Breast epithelium (tissue), 4 donors: ENCODE measurements at places on chromosomes 4 and X. TPM values are rescaled to one million over a fixed set of nuclear protein-coding genes. Genes with fewer than 3 reads are reported as not detected.
A peak's percentile ranks its signal among the peaks of the same experiment; 100 is the strongest.

DNA sequence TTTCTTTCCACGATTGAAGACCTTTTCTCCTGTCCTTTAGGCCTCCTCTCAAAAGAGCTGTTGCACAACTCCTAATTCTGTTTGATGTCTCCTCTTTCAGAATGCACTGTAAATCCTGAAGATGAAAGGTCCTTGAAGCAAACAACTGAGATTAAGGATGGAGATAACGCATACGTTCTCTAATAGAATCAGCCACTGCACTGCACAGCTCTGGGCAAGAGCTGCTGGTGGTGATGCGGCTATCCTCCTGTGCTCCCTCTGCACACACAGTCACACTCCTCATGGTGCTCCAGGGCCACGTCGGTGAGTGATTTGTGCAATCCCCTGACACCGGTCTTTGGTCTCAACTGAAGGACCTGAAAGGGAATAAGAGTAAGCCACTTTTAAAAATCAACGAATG is 208.7 kb downstream of the PDGFC start:
- H3K27me3 ChIP-seq: no peaks in the 10 kb centered on the region
- no peak overlapping the region for H3K4me3 ChIP-seq
- no peak overlapping the region for H3K27ac ChIP-seq
- no peaks in the 10 kb centered on the region for H3K4me1 ChIP-seq
- no peak for DNase-seq
- no peaks in the 10 kb centered on the region for H3K36me3 ChIP-seq

GRCh38 chrX:57172544-57172943 is 35.3 kb upstream of the SPIN2A start:
- H3K4me3 ChIP-seq: no peak overlapping the region
- H3K36me3 ChIP-seq: no peaks in the 10 kb centered on the region
- DNase-seq: no peak
- peaks cover 9% of the 10 kb centered on the region for H3K27me3 ChIP-seq

- no peaks in the 10 kb centered on the region for H3K4me1 ChIP-seq
- no peak for DNase-seq
- no peaks in the 10 kb centered on the region for H3K27me3 ChIP-seq
- no peak overlapping the region for H3K27ac ChIP-seq
These were observed 452.2 kb upstream of the FTHL17 start for GRCh38 chrX:31523884-31524536.

Gene GPC4
- 7.7 TPM for total RNA-seq

DNA sequence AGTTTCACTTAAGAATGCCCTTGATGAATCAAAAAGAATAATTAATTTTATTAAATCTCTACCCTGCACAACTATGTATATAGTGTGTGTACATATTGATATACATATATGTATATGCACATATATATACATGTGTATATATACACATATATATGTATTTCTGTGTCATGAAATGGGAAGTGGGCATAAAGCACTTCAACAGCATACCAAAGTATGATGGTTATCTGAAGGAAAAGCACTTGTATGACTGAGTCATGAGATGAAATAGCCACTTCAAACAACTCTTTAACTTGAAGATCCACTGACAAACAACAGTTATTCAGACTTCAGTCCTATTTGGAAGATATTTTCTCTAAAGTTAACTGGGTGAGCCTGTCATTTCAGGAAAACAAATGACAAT is 16.3 kb downstream of the RNF128 start:
- no peaks in the 10 kb centered on the region for H3K27me3 ChIP-seq
- H3K4me1 ChIP-seq: no peaks in the 10 kb centered on the region
- no peaks in the 10 kb centered on the region for H3K36me3 ChIP-seq
- no peak overlapping the region for H3K27ac ChIP-seq
- no peak overlapping the region for H3K4me3 ChIP-seq

DNA sequence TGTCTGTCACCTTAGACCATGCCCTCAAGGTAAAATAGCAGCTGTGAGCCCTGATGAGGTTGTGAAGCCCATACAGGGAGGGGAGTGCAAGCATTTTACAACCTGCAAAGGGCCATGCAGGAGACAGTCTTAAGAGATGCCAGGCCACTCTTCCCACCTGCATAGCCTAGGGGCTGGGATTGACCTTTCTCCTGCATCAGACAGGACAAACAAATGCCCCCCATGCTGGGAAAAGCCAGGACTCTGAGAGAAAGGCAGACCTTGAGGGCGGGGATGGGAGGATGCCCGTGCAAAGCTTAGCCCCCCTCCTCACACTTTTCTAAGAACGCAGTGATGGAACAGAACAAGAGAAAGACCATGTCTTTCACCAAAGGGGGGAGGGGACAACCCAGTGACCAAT is 137.9 kb upstream of the MAMLD1 start:
- H3K4me3 ChIP-seq: no peak overlapping the region
- H3K36me3 ChIP-seq: no peaks in the 10 kb centered on the region
- H3K4me1 ChIP-seq: no peaks in the 10 kb centered on the region
- peaks cover 63% of the 10 kb centered on the region for H3K27me3 ChIP-seq

DNA sequence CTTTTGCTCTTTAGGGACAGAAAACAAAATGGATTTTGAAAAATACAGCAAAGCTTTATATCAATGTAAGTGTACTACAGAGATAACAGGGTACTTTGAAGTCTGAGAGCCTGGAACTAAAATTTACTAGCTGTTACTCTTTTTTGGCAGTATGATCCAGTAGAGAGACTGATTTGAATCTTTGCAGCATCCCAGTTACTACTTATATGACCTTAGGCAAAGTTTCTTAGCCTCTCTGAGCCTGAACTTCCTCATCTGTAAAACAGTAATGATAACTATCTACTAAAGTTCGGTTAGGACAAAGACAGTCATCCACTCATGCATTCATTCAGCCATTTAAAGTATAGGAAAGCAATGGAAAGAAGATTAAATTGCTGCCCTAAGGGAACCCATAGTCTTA is 10.1 kb downstream of the BRWD3 start:
- H3K4me3 ChIP-seq: no peak overlapping the region
- no peaks in the 10 kb centered on the region for H3K27me3 ChIP-seq
- no peak overlapping the region for H3K27ac ChIP-seq
- no peak for DNase-seq

DNA sequence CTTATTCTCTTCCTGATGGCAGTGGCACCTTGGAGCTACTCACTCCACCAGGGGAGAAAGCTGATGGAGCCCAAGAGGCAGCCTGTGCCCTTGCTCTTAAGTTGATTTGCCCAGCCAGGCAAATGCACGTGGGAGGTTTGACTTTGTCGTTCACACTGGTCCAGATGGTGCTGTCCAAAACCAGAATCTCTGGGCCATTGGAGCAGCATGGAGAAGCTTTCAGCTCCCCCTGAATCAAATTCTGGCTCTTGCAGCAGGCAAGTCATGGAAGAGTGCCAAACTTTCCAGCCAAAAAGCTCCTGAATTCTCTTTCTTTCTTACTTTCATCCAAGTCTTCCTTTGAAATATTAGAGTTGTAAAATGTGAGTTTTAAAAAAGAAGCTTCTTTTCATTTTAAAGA is 970.4 kb downstream of the RPA4 start:
- H3K27me3 ChIP-seq: peaks cover 22% of the 10 kb centered on the region
- H3K27ac ChIP-seq: no peak overlapping the region
- H3K4me1 ChIP-seq: no peaks in the 10 kb centered on the region
- H3K4me3 ChIP-seq: no peak overlapping the region

GRCh38 chrX:136322064-136322463 is 21.3 kb downstream of the ADGRG4 start:
- H3K4me3 ChIP-seq: no peak overlapping the region
- H3K27me3 ChIP-seq: peaks cover 10% of the 10 kb centered on the region
- no peaks in the 10 kb centered on the region for H3K4me1 ChIP-seq
- H3K36me3 ChIP-seq: no peaks in the 10 kb centered on the region
- DNase-seq: no peak

DNA sequence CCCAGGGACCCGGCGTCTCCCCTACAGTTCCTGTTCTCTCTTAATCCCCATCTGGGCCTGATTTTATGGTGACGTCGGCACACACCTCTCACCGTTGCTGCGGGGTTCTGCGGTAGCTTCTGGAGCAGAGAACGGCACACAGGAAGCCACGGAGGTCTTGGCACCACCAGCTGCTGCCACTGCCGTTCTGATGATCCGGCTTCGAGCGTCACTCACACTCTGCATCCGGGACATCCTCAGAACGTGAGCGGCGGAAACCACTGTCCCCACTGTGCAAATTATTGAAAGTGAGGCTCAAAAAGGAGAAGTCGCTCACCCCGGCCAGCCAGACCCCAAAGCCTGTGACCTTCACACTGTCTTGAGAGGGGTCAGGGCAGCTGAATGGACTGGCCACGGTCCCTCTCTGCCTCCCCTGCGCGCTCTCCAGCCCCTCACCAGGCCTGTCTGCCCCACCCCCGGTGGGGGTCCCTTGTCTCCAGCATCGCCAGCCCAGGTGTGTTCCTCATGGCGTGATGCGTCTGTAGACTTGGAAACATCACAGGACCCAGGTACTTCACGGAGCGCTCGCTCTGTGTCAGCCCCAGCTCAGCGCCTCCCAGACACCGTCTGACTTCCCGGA is 201.1 kb downstream of the AFAP1 start:
- no peaks in the 10 kb centered on the region for H3K4me1 ChIP-seq
- H3K4me3 ChIP-seq: no peak overlapping the region
- no peak for DNase-seq
- no peaks in the 10 kb centered on the region for H3K27me3 ChIP-seq
- H3K36me3 ChIP-seq: no peaks in the 10 kb centered on the region

Gene PSAPL1
- total RNA-seq: 0.15 TPM

- H3K27me3 ChIP-seq: no peaks in the 10 kb centered on the region
- no peak for DNase-seq
- H3K4me1 ChIP-seq: no peaks in the 10 kb centered on the region
These were observed 273.7 kb upstream of the TECRL start for GRCh38 chr4:64682946-64683345.

DNA sequence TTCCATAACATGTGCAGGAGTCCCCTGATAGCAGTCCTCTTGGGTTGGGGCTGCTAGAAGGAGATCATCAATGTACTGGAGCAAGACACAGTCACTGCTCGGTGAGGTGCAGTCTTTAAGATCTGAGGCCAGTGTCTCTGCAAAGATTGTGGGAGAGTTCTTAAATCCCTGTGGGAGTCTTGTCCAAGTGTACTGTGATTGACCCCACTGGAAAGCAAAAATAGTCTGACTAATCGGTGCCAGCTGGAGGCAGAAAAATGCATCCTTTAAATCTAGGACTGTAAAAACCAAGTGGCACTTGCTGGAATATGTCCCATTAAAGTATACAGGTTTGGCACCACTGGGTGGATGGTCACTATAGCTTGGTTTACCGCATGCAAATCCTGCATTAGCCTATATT is 31.1 kb downstream of the SULT1E1 start:
- DNase-seq: no peak
- no peak overlapping the region for H3K4me3 ChIP-seq
- H3K27me3 ChIP-seq: no peaks in the 10 kb centered on the region
- H3K4me1 ChIP-seq: no peaks in the 10 kb centered on the region
- no peaks in the 10 kb centered on the region for H3K36me3 ChIP-seq

- no peaks in the 10 kb centered on the region for H3K36me3 ChIP-seq
- no peak for DNase-seq
- H3K27me3 ChIP-seq: no peaks in the 10 kb centered on the region
- no peak overlapping the region for H3K27ac ChIP-seq
These were observed 6.9 kb downstream of the TEX13C start for GRCh38 chrX:125326599-125326998.

GRCh38 chrX:29726811-29727210 is 488.6 kb upstream of the MAGEB2 start:
- no peak overlapping the region for H3K4me3 ChIP-seq
- no peaks in the 10 kb centered on the region for H3K4me1 ChIP-seq
- DNase-seq: no peak
- H3K27me3 ChIP-seq: no peaks in the 10 kb centered on the region
- H3K36me3 ChIP-seq: no peaks in the 10 kb centered on the region

DNA sequence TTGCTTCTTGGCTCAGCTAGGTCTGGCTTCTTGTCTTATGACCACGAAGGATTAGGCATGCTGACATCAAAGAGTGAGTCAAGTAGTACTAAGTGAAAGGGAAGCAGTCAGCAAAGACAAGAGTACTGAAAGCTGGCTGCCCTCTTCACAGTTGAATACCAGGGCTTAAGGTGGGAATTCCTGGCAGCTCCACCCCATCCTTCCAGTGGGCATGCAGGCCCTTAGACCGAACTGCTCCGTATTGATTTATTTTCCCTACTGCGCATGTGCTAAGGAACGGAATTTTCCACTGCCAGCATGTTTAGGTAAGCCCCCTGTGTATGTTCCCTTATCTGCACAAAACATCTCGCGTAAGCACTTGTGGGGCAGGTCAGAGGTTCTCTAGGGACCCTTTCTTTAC is 2320.1 kb downstream of the ARAP2 start:
- no peaks in the 10 kb centered on the region for H3K36me3 ChIP-seq
- H3K4me1 ChIP-seq: no peaks in the 10 kb centered on the region
- DNase-seq: no peak

Gene CNGA2
- total RNA-seq: not detected

- H3K27ac ChIP-seq: no peak overlapping the region
- no peaks in the 10 kb centered on the region for H3K27me3 ChIP-seq
These were observed 205.9 kb downstream of the NDST4 start for GRCh38 chr4:114907568-114907967.

DNA sequence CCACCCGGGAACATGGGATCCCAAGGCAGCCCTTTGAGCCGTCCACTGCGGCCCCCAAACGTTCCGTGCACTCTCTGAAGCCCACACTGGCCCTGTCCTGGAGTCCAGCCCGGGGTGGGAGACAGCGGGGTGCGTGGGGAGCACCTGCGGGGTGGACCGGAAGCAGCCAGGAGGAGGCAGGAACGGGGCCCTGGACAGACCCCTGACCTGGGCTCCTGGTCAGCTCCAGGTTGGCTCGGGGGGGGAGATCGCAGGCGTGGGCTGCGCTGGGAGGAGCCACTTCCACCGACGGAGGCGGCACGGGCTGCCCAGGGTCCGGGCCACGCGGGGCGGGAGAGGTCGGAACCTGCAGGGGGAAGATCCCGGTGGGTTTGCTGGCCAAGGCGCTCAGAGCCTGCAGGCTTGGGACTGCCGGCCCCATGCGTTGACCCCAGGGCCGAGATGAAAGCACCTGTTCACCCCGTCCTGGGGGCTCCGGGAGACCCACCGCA is 5.7 kb upstream of the PLCXD1 start:
- no peaks in the 10 kb centered on the region for H3K36me3 ChIP-seq
- H3K4me1 ChIP-seq: peaks cover 4% of the 10 kb centered on the region
- H3K4me3 ChIP-seq: peak overlapping the region; percentile 67
- H3K27me3 ChIP-seq: no peaks in the 10 kb centered on the region
- no peak for DNase-seq

GRCh38 chrX:42686706-42687105 is 91.3 kb downstream of the PPP1R2C start:
- DNase-seq: no peak
- no peaks in the 10 kb centered on the region for H3K36me3 ChIP-seq
- peaks cover 10% of the 10 kb centered on the region for H3K27me3 ChIP-seq
- no peak overlapping the region for H3K4me3 ChIP-seq
- H3K4me1 ChIP-seq: no peaks in the 10 kb centered on the region
